ENCODE measurements at places on chromosomes 6 and 20. TPM values are rescaled to one million over a fixed set of nuclear protein-coding genes. Genes with fewer than 3 reads are reported as not detected.

- H3K27me3 ChIP-seq, result no peaks in the 10 kb centered on the region
- peak; percentile 64 for DNase-seq
- H3K36me3 ChIP-seq, result no peaks in the 10 kb centered on the region
- no peak overlapping the region for H3K4me3 ChIP-seq
- H3K4me1 ChIP-seq, result peaks cover 83% of the 10 kb centered on the region
- H3K27ac ChIP-seq, result peak overlapping the region; percentile 58
Observed at GRCh38 chr6:112218563-112218962, 35.8 kb downstream of the LAMA4 start.

DNA sequence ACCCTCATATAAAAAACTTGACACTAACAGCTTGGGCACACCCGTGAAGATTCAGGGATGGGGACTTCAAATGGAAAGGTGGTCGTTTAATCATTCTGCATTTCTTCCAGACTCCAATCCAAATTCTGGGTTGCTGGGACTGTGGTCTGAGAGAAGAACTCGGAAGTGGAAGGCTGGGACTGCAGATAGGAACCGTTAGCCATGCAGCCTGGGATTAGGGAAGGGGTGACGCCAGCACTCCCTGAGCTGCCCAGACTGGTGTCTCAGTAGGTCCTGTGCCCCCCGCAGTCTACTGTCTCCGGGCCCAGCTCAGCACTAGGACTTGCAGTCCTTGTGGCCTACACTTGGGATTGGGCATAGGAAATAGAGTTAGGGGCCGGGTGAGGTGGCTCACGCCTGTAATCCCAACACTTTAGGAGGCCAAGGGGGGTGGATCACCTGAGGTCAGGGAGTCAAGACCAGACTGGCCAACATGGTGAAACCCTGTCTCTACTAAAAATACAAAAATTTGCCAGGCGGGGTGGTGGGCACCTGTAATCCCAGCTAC, 511 bp upstream of the CLIC1 start:
- H3K27me3 ChIP-seq, result no peaks in the 10 kb centered on the region
- peaks cover 25% of the 10 kb centered on the region for H3K36me3 ChIP-seq

FERMT1 gene
- total RNA-seq, result 1.5 TPM

CHRNA4 gene
- total RNA-seq, result not detected

DNA sequence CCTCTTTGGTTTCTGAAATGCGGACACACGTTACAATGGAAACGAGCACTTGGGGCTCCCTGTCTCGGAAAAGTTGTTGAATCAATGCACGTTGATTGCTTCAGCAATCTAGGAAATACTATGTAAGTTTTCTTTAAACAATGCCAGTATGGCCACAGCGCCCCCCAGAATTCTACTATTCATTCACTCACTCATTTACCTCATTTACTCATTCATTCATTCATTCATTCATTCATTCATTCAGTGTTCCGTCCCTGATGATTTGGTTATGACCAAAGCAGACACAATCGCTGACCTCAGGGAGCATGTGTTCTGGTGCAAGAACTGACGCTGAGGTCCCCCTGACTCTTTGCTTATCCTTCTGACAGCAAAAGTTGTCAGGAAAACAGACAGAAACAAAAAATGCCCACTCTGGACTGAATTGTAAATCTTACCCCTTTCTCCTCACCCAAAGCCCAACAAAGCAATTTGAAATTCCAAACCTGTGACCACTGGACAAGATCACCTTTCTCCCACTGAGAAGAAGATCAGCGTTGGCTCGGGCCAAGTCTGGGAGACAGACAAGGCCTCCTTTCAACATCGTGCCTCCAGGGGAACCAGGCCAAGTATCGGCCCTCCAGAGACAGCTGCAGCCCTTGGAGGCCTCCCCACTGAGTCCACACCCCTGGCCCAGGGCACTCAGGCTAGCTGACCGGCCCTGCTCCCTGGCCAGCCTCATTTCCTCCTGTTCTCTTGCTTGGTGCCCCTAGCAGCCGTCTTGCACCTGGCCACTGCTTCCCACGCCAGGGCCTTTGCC, 15.0 kb upstream of the PMEPA1 start:
- no peaks in the 10 kb centered on the region for H3K36me3 ChIP-seq
- H3K4me1 ChIP-seq, result no peaks in the 10 kb centered on the region
- H3K27me3 ChIP-seq, result no peaks in the 10 kb centered on the region
- H3K4me3 ChIP-seq, result no peak overlapping the region

DNA sequence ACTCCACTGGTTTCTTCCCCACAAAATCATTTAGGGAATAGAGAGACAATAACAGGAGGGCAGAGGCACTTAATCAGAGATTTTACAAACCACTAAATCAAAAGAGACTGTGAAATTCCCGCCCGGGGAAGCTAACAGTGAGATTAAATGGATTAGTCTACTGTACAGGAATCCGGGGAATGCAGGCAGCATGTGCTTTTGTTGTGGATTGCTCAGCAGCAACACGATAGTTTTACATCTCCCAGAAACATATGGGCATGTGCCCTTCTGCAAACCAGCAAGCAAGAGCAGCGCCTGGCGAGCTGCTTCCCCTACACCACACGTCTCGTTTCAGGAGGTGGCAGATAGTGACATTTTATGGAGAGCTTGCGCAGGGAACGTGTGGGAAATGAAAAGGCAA, 382.3 kb downstream of the CD83 start:
- no peaks in the 10 kb centered on the region for H3K27me3 ChIP-seq
- no peak overlapping the region for H3K27ac ChIP-seq
- H3K4me3 ChIP-seq, result no peak overlapping the region

- peak; percentile 68 for DNase-seq
- H3K36me3 ChIP-seq, result no peaks in the 10 kb centered on the region
- H3K27me3 ChIP-seq, result no peaks in the 10 kb centered on the region
- H3K4me1 ChIP-seq, result peaks cover 41% of the 10 kb centered on the region
- H3K27ac ChIP-seq, result peak overlapping the region; percentile 47
- no peak overlapping the region for H3K4me3 ChIP-seq
Observed at GRCh38 chr20:49595811-49596561, 28.0 kb upstream of the PTGIS start.

GRCh38 chr6:24549674-24550353, 55.0 kb downstream of the ALDH5A1 start:
- DNase-seq, result no peak
- H3K36me3 ChIP-seq, result no peaks in the 10 kb centered on the region
- H3K4me3 ChIP-seq, result no peak overlapping the region

DNA sequence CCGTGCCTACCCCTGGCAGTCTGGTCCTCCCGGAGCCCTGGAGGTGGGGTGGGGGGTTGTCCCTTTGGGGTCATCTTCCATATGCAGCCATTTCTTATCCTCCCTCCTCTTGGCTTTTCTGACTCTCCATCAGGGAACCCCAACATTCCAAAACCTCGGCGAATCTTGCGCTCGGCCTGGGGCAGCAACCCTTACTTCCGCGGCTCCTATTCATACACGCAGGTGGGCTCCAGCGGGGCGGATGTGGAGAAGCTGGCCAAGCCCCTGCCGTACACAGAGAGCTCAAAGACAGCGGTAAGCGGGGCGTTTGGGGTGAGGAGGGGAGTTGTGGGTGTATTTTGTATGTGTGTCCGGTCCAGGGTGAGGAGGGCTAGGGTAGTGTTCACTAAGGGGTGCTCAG, 168.0 kb upstream of the RNF24 start:
- H3K36me3 ChIP-seq, result peaks cover 7% of the 10 kb centered on the region
- no peak overlapping the region for H3K4me3 ChIP-seq
- H3K27ac ChIP-seq, result no peak overlapping the region
- no peak for DNase-seq

TRIM15 gene
- not detected for total RNA-seq

DNA sequence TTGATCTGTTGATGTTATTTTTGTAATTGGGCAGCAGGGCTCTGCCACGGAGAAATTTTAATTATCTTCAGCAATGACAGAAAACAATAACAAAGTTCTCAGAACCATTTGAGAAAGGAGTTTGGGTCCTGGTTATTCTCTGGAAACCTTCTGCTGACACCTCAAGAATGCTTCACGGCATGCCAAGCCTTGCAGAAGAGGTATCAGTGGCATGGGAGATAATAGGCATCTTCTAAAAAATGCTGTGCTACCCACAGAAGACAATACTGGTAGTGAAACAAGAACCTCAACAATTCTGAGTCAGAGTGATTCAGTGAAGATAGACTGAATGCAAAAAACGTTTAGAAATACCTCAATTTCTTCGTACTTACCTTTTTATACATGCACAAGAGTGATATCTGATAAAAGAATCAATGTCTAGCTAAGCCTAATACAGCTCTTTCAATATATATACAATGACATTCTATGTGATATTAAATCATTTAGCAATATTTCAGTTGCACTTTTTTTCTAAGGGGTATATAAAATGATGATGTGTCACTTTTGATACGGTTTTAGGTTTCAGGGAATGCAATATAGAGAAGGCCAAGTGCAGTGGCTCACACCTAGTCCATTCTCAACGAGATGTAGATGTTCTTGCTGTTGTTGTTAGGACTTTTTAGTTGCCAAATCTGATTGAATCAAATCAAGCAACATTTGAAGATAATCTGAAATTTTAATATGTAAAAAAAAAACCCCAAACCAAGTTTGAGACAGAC, 110.4 kb upstream of the COL21A1 start:
- no peaks in the 10 kb centered on the region for H3K36me3 ChIP-seq
- H3K4me3 ChIP-seq, result no peak overlapping the region
- H3K4me1 ChIP-seq, result no peaks in the 10 kb centered on the region
- H3K27me3 ChIP-seq, result no peaks in the 10 kb centered on the region
- no peak overlapping the region for H3K27ac ChIP-seq

MATN4 gene
- total RNA-seq, result not detected

DNA sequence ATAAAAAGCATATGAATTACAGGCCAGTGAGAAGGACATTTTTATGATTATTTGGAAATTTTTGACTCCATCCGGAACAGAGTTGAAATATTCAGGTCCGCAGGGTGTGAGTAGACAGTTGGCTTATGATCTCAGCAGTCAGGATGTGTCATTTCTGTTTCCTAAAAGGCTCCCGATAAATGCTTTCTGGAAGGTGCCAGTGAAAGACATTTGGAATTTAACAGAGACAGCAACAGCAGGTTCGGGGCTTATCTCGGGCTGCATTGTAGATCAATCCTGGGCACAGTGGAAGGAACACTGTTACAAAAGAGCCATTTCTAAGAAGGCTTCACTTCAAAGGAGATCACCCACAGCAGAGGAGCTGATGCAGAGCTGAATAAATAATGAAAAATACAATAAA, 934.4 kb downstream of the KIF16B start:
- DNase-seq, result no peak
- H3K4me1 ChIP-seq, result no peaks in the 10 kb centered on the region
- no peak overlapping the region for H3K27ac ChIP-seq
- no peaks in the 10 kb centered on the region for H3K27me3 ChIP-seq
- no peaks in the 10 kb centered on the region for H3K36me3 ChIP-seq
- no peak overlapping the region for H3K4me3 ChIP-seq

CDSN gene
- total RNA-seq, result not detected

DNA sequence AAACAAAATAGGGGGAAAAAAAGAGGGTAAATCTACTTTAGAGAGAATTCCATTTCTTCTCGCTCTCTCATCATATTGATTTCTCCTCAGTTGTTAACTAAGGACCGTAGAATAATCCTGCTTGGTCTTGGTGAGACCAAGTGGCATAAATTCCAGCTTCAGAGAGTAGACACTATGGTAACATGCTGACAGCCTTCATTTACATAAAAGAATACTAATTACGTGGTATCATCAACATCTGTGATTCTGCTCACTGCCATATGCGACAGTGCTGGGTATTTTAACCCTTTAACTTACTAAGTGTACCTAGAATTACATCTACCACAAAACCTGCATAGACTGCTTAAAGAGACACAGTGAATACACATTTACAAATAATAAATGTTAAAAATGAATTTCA, 27.1 kb downstream of the TOMM6 start:
- H3K27me3 ChIP-seq, result no peaks in the 10 kb centered on the region
- no peaks in the 10 kb centered on the region for H3K36me3 ChIP-seq
- H3K4me1 ChIP-seq, result peaks cover 6% of the 10 kb centered on the region
- no peak overlapping the region for H3K27ac ChIP-seq

DNA sequence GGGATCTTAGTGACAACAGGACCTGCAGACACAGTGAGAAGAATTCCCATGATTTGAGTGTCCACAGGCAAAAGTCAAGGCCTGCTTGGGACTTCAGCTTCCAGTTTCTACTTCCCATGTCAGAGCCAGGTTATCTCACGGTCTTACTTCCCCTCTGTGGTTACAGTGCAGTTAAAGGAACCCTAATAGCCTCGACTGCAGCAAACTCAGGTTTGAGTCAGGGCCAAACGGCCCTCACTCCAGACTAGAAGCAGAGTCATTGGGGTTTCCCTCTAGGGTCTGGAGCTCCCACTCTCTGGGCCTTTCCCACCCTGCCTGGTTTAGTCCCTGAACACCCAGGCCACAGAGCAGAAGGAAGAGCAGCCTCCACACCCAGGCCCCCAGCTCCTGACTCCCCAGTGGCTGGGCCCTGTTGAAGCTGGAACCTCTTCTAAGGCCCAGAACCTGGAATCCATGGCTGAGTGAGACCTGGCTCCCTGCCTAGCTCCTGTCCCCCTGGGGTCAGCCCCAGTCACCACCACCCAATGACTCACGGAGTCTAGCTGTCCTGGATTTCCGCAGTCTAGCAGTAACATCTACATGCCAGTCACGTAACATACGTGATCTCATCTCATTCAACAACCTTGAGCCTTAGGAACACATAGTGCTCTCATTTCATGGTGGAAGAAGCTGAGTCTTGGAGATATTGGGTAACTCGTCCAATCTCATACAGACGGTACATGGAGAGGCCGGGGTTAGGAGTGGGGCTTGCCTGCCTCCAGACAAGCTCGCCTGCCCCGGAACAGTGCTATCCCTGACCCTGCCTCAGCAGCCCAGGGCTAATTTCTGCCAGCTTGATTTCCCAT, 9.2 kb upstream of the GHRH start:
- DNase-seq, result no peak
- no peaks in the 10 kb centered on the region for H3K27me3 ChIP-seq
- no peaks in the 10 kb centered on the region for H3K36me3 ChIP-seq
- H3K27ac ChIP-seq, result no peak overlapping the region
- H3K4me1 ChIP-seq, result no peaks in the 10 kb centered on the region

DNA sequence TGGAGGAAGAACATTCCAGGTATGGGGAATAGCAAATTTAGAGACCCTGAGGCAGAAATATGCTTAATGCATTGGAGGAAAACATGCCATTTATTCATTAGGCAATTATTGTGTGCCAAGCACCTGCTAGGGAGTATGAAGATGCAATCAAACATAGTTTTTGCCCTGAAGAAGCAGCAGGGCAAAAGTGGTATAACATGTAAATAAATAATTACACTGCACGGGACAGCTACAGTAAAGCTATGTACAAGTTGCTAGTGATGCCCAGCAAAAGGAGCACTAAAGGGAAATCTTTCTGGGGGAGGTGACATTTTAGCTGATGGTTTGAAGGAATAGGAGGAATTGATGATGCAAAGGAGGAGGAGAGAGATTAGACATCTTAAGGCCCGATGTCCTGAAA, 624 bp upstream of the TJAP1 start:
- H3K27ac ChIP-seq, result peak overlapping the region; percentile 82
- DNase-seq, result no peak
- no peaks in the 10 kb centered on the region for H3K27me3 ChIP-seq
- peaks cover 19% of the 10 kb centered on the region for H3K4me1 ChIP-seq

MLIP gene
- 262 TPM for total RNA-seq

RNF39 gene
- total RNA-seq, result 1.1 TPM
